ENCODE measurements at places on chromosomes 13 and 19. TPM values are rescaled to one million over a fixed set of nuclear protein-coding genes. Genes with fewer than 3 reads are reported as not detected.
A peak's percentile ranks its signal among the peaks of the same experiment; 100 is the strongest.

- DNase-seq, result no peak
Observed at GRCh38 chr13:74767050-74767449, 632.8 kb upstream of the KLF12 start.

DNA sequence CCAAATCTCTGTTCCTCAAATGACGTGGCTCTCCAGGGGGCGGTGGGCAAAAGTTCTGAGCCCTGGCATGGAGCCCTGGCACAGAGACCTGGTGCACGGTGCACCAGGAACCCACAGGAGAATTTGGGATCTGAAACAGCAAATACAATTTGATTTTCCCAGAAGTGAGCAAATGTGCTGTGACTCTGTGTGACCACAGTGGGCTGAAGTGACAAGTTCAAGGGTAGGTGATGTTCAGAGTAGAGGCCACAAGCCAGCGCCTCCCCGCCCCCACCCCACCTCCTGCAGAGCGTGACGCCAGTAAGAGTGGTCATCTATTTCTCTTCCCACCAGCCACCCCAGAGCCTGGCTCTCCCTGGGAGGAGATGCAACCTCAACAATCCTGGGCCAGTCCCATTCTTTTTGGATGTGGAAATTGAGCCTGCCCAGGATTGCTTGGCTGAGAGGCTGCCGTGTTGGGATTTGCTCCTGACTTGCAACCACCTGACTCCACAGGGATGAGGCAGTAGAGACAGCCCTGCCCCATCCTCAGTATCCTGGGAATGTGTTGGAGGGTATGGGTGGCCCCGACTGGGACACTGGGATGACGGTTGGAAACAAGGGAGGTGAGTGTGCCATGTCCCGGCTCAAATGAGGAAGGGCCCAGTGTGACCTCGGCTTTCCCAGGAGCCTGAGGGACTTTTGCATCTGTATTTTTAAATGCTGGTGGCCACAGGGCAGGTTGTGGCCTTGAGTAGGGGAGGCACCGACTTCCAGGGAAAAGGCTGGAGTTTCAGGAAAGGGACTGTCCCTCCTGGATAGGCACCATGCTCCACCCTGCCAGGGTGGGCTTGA is 11.1 kb upstream of the BCL3 start:
- DNase-seq, result no peak

The PTGER1 gene
- 0.42 TPM for total RNA-seq

DNA sequence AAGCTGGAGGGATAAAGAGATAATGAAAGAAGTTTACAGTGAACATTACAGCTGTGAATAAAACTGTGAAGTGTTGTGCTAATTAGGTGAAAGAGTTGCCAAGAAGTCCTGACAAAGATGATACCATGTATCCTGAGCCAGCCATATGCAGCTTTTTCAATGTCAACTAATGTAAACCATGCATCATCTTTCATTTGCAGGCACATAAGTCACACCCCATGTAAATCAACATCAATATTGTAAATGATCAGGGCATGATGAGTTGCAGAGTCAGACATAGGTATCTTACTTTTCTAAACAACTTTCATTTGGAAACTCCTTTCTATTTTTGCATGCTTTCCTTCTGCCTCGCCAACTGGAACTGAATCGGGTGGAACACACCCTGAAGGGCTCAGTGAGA is 569.1 kb downstream of the TBC1D4 start:
- DNase-seq, result no peak

The MATK gene
- total RNA-seq, result 2.7 TPM

GRCh38 chr19:56174550-56174949 is 1.3 kb upstream of the GALP start:
- no peak for DNase-seq

- DNase-seq, result no peak
Observed at GRCh38 chr13:44697058-44697457, 120.9 kb upstream of the TSC22D1 start.

- DNase-seq, result no peak
Observed at GRCh38 chr19:16435238-16435917, 36.4 kb downstream of the EPS15L1 start.

DNA sequence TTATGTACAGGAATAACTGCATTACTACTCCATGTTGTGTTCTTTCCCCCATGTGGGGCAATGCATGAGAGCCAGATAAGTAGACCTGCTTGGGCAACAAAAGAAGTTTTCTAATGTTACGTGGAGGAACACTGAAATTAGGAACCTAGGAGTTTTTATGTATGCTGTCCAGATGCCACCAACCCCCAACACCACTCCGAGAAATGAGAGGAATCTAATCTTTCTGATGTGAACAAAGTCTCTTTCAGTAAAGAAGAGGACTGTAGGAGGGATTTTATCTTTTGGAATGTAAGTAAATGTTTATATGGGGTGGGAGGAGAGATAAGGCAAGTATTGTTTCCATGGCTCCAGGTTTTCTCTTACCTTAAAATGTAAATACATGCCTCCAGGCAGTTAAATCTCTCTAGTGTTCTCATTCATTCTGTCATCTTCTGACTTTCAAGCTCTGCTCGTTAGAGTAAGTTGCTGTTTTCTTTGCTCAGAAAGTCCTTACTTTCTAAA is 820.6 kb downstream of the PCDH17 start:
- DNase-seq, result no peak

DNA sequence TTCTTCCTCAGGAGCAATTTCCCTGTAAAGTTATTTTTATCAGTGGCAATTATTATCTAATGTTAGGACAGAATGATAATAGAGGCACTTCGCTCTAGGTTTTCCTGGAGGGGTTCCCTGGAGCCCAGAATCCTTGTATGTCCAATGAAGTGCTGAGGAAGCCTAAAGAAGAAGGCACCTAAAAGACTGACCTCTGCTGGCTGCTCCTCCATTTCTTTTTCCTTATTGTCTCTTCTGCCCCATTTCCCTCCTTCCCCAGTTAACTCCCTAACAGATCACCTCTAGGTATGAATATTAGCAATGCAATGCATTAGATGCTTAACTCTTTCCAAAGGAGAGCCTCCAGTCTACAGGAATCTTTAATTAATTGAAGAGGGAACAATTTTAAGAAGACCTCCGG is 985.4 kb downstream of the DIAPH3 start:
- no peak for DNase-seq

The THOP1 gene
- total RNA-seq, result 45.6 TPM

DNA sequence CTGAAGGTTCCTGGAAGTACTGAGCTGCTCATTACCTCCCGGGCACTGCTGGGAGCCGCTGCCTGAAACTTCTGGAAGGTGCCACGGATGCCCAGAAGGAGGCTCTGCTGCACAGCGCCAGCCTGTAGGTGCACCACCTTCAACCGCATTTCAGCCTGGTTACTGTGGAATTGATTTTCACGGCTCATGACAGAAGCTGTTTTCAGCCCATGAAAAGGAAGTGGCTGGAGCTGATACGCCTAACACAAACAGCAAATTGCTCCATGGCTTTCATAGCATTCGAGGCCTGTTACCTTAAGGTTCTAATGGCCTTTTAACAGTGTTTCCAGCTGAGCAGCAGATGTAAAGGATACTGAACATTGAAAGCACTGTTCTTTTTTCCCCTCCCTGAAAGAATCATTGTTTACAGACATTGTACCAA is 22.0 kb downstream of the GPC6 start:
- DNase-seq, result peak; percentile 45

The CNN1 gene
- 0.09 TPM for total RNA-seq

GRCh38 chr13:32206097-32206740 is 108.9 kb downstream of the ZAR1L start:
- DNase-seq, result no peak

The GPR4 gene
- total RNA-seq, result 0.37 TPM

The SHC2 gene
- 15.6 TPM for total RNA-seq

DNA sequence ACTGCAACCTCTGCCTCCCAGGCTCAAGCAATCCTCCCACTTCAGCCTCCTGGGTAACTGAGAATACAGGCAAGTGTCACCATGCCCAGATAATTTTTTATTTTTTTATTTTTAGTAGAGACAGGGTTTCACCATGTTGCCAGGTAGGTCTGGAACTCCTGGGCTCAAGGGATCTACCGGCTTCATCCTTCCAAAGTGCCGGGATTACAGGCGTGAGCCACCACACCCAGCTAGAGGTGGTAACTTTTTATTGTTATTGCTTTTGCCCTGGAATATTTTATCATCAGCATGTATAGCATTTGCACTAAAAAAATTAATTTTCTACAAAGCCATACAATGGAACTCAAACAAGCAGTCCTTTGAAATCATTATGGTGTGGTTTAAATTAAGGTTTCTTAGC is 14.0 kb downstream of the HAUS8 start:
- no peak for DNase-seq

The FFAR2 gene
- 0.67 TPM for total RNA-seq

DNA sequence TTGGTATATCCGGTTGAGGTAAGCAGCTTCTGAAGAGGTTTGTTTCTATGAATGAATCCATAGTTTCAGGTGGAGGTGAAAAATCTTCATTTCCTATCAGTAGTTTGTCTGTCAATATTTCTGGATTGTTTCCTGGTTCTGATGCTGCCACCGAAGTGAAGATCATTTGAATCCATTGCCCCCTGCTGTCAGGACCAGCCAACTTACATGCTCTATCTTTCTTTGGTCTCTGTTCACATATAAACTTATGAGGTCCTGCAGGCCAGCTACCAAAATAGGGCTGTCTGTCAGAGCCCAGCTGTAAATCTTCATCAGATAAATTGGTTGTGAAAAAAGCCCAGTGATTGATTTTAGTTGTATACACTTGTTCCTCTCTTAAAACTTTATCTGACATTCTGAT is 15.2 kb upstream of the N4BP2L1 start:
- DNase-seq, result no peak

DNA sequence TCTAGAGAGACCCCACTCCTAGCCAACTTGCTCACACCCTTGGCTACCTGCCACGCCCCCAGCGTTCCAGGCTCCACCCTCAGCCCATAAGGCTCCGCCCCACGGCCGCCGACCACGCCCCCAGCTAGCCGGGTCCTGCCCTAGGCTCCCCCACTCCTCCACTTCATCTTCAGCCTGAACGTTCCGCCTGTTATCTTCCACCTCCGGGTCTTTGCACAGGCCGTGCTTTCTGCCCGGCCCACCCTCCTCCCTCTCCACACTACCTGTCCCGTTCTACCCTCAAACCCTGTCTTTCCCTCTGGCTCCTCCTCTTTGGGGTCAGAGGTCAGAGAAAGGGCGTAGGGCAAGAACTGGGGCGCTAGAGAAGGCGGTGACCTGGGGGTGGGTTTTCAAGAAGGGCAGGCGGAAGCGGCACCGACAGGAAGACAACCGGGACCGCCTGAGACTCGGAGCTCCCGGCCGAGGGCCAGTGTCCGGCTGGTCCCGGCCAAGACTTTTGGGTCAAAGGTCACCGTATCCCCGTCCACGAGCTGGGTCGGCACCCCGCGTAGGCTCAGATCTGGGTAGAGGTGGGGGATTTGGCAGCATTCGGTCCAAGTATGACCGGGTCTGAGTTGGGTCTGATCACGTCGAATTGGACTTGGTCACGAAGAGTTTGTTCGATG is 2.2 kb downstream of the PDE4C start:
- DNase-seq, result peak; percentile 79

DNA sequence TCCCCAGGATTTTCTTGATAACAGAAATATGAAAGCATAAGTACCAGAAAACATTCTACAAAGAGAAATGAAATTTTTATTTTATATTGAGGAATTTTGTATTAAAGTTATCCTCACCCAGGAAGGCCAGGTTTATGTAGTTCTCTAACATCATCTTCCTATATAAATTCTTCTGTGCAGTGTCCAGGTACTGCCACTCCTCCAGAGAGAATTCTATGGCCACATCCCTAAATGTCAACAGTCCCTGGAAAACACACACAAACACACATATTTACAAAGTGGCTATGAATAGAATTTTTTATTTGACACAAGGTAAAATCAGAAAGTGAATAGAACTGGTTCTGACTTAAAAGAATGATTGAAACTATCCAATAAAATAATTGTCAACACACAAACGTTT is 110.5 kb upstream of the ZNF91 start:
- no peak for DNase-seq

GRCh38 chr19:4472174-4472974 is at the start of gene HDGFL2:
HDGFL2 (plus strand) TSS chr19:4472297; CDS start chr19:4472351, 54 bp downstream.
- DNase-seq, result no peak

- DNase-seq, result no peak
Observed at GRCh38 chr19:31120952-31121351, 228.3 kb downstream of the TSHZ3 start.

- DNase-seq, result peak; percentile 82
Observed at GRCh38 chr19:50835785-50836542, 2.6 kb upstream of the KLK15 start.

Measured in liver (tissue), 10 donors.